ENCODE measurements at places on chromosomes 2 and 18. TPM values are rescaled to one million over a fixed set of nuclear protein-coding genes. Genes with fewer than 3 reads are reported as not detected.

- no peak for DNase-seq
These were observed 16.6 kb upstream of the GALNT1 start for GRCh38 chr18:35564795-35565453.

DNA sequence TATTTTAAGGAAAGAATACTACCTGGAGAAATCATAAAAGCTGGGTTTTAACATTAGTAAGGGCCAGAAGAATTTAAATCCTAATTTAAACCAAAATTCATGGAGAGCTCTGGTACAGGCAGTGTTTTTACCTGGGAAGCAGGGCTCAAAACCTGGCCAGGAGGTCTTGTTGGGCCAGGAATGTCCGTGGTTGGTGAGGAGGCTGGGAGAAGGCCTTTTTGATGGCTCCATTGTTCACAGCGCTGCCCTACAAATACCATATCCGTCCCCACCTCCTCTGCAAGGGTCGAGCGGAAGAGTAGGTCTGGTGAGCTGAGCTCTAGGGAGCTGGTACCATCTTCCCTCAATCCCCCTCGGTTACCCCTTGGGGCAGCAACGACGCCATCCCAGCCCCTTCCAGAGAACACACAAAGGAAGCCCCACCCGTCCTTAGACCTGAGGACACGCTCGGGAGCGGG is 10.9 kb upstream of the HOXD1 start:
- no peak for DNase-seq

- no peak for DNase-seq
These were observed 41.5 kb downstream of the SLC38A11 start for GRCh38 chr2:164913640-164914350.

GRCh38 chr2:216918088-216918680 is 58.3 kb upstream of the TNP1 start:
- DNase-seq = no peak

DNA sequence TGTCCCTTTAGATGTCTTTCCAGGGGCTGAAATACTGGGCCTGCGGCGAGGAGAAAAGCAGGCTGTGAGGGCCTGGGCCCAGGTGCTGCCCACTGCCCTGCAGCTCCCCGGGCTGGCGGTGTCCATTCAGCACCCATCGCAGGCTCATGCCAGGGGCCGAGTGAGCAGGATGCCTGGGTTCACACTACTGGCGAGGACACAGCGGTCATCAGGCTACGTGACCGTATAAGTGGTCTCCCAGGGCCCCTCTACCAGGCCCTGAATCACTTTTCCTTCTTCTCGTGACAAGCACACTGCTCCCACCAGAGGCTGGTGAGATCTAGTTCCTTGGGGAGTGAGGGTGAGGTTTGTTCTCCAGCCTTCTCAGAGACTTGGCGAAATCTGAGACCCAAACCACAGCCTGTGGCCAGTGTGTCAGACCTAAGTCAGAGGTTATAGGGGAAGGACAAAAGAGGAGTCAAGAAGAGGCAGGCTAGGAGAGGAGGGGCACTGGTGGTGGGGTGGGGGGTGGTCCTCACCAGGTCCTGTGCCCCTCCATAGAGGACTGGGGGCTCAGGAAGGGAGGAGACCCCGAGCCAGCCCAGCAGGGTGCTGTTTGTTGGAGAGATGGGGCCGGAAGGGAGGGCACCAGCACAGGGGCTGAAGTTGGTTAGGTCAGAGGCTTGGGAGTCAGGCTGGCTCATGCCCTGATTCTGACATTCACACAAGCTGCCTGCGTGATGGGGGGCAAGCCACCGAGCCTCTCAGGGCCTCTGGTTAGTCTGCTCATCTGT is 6.6 kb upstream of the SEMA4C start:
- no peak for DNase-seq

DNA sequence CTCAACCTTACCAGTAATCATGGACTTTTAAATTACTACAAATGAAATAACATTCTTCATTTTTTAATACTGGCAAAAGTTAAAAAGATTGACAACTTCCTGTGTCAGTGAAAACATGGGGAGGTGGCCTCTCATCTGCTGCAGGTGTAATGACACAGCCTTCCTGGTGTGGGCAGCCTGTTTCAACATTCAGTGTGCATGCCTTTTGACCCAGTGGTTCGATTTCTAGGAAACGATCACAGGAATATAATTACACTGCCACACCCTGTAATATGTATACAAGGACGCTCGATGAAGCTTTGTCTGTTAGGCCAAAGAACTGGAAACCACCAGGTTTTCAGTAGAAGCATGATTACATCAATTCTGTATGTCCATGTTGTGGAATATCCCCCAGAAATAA is 68.7 kb downstream of the MTHFD2 start:
- DNase-seq = no peak

DNA sequence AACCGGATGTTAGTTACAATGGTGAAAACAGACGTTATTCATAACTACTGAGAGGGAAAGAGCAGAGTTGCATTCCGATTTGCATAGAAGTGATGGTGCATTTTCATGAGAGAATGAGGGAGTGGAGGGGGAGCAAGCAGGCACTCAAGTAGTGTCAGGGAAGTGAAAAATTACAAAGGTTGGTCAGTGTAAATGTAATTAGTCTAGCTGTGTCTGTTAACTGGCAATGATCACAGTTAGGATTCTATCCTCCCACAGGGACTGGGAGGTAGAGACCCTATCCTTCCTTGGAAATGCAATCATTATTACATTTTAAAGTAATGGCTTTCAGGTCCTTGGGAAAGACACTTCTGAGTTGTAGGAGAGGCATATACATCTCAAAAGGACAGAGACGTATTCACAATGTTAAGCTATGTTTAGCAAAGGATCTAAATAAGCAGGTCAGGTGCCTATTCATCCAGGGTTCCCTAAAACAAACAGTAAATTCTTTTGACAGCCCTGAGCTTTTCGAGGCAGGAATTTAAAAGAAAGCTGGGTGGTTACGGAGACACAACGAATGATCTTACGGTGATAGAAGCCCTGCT is 1671.8 kb upstream of the DDX18 start:
- no peak for DNase-seq

- DNase-seq = no peak
These were observed 7.9 kb downstream of the DES start for GRCh38 chr2:219426068-219426443.

GRCh38 chr2:202091476-202091875 is 18.4 kb downstream of the KIAA2012 start:
- DNase-seq = no peak

DNA sequence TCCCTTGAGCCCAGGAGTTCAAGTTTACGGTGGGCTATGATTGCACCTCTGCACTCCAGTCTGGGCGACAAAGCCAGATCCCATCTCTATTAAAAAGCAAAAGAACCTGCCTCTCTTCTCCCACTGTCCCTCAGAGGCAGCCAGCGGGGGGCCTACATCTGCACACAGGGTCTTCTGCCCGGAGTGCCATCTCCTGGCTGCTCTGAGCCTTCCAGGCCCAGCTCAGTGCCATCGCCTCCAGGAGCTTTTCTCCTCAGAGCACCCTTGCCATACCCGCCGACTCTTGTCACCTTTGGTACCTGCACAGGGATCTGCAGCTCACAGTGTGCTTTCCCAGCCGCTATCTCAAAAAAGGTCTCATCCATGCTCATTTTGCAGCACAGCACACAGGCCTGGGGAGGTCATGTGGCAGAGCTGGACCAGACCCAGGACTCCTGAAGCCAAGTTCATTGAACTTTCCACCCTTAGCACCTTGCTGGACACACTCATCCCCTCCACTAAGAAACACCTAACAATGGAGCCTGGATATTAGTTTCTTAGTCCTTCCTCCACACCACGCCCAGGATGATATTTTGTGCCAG is 186.3 kb downstream of the HAUS1 start:
- DNase-seq = no peak

DNA sequence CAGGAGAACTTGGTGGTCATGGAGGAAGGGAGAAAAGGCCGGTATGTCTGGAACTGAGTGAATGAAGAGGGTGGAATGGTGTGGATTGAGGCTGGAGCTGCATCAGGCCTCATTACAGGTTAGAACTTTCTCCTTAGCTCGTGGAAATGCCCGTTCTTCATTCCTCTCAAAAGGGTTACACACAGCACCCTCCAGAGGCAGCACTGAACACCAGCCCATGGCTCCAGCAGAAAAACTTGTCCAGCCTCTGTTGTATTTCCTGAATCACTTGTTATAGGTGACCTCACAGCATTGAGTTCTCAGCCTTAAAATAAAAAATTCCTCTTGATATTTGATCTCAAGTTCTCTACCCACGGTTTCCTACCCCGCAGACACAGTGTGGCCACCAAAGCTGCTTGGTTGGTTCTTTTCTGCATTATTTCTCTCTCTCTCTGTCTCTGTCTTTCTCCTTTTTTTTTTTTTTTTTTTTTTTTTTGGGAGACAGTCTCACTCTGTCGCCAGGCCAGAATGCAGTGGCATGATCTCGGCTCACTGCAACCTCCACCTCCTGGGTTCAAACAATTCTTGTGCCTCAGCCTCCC is 89.6 kb downstream of the ITGB1BP1 start:
- peak; percentile 77 for DNase-seq

- no peak for DNase-seq
These were observed 58.4 kb downstream of the UBE2E3 start for GRCh38 chr2:181038796-181039195.

GRCh38 chr2:107687073-107687472 is 139.6 kb upstream of the RGPD4 start:
- DNase-seq = no peak

DNA sequence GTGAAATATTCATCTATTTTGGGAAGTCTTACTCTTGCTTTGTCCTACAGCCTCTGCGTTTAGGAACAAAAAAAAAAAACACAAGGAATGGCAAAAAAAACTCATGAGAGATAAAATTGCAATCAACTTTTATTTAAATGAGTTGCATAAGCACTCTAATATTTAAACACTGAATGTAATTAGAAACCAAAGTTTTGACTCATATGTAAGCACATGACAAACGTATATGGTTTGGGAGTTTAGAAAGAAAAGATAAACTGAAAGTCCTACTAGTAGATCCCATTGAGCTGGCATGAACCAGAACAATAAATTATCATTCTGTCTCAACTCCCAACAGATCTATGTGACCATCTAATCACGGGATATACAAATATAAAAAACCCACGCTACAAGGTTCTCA is 44.8 kb downstream of the REV1 start:
- no peak for DNase-seq

- no peak for DNase-seq
These were observed 380.0 kb upstream of the ACVR2A start for GRCh38 chr2:147464737-147465357.

DNA sequence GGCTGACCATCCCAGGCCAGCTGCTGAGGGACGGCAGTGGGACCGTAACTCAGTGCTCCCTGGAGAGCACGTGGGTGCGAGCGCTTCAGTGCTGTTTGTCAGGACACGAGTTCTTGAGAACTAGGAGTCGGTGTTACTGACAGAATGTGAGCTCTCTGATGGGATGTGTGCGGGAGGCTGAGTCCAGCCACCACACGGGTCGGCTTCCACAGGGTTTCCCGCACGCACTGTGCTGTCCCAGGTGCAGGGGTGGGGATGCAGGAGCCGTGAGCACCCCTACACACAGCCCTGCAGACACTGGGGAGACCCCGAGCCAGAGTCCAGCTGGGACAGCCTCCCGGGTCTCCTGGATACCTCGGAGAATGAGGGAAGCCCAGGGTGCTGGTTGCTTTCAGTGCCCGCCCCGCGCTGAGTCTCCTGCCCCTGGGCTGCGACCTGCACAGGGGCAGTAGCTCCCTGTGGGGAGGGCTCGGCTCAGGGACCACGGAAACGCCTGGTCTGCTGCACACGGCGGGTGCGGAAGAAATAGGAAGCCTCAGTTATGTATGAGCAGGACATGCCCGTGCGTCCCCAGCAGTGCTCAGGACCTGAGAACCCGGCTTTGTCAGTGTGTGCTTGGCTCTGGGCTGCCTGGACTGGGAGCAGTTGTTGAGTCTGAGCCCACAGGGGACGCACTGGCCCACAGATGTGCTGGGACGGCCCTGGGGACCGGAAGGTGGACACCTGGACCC is 71.2 kb downstream of the KCNG2 start:
- no peak for DNase-seq

- no peak for DNase-seq
These were observed 20.1 kb upstream of the TNP1 start for GRCh38 chr2:216879727-216880508.

DNA sequence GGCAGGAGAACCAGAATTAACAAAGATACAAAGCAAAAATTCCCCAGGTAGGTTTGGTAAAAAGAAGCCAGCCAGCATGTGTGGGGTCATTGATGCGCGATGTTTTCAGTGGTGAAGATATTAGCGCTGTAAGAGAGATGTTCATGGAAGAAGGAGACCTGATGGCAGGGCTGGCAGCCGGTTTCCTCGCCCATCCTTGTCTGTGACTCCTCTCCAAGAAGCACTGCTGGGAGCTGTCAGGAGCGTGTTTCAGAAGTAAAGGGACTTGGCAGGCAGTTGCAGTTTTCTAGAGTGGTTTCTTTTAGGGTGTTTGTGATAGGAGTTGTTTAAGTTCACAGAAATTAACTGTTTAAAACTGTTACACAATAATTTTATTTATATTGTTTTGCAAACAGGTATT is 24.6 kb downstream of the TAF1B start:
- no peak for DNase-seq

GRCh38 chr2:11154016-11154922 is 998 bp upstream of the SLC66A3 start:
- no peak for DNase-seq

GRCh38 chr2:113739849-113740248 is 16.6 kb downstream of the SLC35F5 start:
- no peak for DNase-seq

GRCh38 chr2:51613-52012 is 5.3 kb upstream of the FAM110C start:
- no peak for DNase-seq

DNA sequence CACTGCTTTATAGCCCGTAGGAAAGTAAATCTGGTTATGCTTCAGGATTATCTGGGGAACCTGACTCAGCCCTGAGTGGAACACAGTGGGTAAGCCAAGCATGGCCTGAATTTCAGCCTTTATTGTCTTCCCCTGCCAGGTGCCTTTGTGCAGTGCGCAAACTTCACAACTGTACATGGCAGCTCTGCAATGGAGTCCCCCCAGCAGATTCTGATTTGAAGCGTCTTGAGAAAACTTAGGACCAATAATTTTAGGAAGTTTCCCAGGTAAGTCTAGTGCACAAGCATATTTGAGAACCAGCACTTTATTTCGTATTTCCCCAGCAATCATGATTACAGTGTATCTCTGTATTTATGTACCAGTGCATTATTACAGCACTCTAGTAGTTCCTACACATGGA is 112.1 kb upstream of the ARL4C start:
- no peak for DNase-seq

DNA sequence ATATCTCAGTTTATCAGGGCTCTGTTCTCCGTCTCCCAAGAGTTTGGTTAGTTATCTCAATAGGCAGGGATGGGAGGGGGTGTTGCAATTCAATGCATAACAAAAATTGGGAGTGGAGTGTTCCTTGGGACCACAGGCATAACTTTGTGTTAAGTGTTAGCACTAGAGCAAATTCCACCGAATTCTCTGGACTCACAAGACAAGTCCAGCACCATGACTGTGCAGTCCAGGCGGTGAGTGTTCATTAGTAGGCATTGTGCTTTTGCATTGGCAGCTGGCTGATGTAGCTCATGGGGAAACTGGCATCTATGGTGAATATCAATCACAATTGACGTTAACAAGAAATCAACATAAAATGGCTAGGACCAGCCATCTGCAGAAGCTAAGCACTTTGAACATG is 79.0 kb upstream of the CABLES1 start:
- no peak for DNase-seq

CCNYL1 gene
- 21.1 TPM for total RNA-seq

SETBP1 gene
- 51.0 TPM for total RNA-seq

CRYBA2 gene
- total RNA-seq = not detected

SLC4A5 gene
- 7.2 TPM for total RNA-seq

SIGLEC15 gene
- 8.4 TPM for total RNA-seq

ZCCHC2 gene
- total RNA-seq = 36.8 TPM

PAX8 gene
- total RNA-seq = 160 TPM

PROM2 gene
- 176 TPM for total RNA-seq

UBXN4 gene
- total RNA-seq = 117 TPM

CCBE1 gene
- total RNA-seq = 1.8 TPM

TEX44 gene
- not detected for total RNA-seq
